Hematopoietic multipotent progenitor cell treated with erythropoietin and hydrocortisone succinate and interleukin-3 and kit ligand, for 6 days (in vitro differentiated cells): ENCODE measurements at places on chromosomes 6 and 20.

- DNase-seq = no peak
Measured at GRCh38 chr6:67496191-67496590, 1138.9 kb upstream of the ADGRB3 start.

DNA sequence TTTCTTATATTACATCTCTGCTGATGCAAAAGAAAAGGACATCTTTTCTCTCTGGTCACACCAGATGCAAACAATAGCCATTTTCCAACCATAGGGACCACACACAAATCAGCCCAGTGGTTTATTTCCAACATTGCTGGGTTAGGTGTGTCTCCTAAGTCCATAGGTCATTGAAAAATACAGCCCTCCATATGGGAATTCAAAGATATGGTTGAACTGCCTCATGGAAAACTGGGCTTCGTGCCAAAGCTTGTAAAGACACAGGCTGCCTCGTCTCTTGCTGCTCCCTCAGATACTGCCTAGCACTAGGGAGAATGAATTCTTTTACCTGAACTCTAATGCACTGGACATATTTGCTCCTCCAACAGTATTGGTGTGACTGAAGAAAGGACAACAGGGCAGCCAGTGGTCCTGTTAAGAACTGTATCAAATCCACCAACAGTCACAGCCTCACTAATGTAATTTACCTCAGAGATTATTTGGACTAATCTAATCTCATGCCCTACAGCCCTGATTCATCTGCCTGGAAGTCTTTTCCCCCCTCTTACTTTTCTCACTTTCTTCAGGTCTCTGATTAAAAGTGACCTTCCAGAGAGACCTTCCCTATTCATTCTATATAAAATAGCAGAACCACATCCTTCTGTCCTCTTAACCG, 48.3 kb upstream of the TBC1D32 start:
- no peak for DNase-seq

DNA sequence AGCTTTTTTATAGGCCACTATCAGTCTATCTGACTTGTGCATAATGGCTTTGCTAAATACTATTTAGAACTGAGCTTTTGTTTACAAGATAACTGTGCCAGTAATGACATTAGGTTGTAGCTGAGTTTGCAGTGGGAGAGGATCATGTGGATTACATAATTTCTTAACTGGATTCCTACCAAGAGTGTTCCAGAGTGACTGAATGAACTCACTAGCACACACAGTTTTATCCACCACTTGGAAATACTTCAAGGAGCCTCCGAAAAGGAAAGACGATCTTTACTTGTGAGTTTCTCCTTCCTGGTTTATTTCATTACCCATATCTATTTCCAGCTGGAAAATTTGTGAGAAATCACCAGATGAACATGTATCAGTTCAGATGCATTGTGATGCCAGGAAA, 10.9 kb upstream of the SYNE1 start:
- no peak for DNase-seq

DNA sequence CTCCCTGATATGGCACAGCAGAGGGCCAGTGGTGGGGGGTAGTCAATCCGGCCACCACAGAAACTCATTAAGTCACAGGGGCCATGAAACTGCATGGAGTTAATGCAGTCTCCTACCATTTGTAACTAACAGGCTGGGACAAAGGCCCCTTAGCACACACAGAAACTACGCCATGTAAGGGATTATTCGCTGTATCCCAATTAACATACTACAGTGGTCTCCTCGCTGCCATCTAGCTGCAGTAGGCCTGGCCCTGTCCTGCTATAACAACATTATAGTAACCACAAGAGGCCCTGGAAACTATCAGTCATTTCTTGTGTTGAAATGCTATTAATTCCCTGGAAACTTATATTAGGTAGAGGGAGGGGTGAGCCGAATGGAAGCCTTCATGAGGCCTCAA, 72.3 kb upstream of the CCN2 start:
- no peak for DNase-seq

DNA sequence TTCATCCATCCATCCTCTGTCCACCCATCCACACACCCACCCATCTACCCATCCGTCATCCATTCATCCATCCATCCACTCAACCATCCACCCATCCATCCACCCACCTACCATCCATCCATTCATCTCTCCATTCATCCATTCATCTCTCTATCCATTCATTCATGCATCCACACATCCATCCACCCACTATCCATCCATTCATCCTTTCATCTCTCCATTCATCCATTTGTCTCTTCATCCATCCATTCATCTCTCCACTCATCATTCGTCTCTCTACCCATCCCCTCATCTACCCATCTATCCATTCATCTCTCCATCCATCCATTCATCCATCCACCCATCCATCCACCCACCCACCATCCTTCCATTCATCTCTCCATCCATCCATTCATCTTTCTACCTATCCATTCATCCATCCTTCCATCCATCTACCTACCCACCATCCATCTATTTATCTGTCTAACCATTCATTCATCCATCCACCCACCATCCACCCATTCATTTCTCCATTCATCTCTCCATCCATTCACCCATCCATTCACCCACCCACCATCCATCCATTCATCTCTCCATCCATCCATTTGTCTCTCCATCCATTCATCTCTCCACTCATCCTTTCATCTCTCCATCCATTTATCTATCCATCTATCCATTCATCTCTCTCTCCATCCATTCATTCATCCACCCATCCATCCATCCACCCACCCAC, 275.4 kb downstream of the TAF4 start:
- DNase-seq = no peak

- DNase-seq = no peak
Measured at GRCh38 chr6:70099732-70100131, 203.2 kb downstream of the COL9A1 start.

DNA sequence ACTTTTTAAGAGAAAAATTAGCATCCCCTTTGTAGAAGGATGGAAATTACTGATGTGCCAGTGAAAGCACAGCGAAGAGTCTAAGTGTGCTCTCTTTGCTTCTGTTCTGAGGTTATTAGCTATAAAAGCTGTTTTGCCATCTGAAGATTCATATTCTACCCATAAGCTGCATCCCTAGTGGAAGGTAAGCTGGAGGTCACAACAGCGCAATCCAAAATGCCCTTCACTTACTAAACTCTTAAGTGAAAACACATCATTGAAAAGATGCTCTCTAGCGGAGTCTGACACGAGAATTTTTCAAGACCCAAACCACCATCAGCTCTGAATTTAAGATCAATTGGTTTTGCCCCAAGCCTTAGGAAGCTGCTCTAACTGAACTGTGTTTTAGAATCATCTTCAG, 113.5 kb downstream of the ZMYND8 start:
- no peak for DNase-seq

DNA sequence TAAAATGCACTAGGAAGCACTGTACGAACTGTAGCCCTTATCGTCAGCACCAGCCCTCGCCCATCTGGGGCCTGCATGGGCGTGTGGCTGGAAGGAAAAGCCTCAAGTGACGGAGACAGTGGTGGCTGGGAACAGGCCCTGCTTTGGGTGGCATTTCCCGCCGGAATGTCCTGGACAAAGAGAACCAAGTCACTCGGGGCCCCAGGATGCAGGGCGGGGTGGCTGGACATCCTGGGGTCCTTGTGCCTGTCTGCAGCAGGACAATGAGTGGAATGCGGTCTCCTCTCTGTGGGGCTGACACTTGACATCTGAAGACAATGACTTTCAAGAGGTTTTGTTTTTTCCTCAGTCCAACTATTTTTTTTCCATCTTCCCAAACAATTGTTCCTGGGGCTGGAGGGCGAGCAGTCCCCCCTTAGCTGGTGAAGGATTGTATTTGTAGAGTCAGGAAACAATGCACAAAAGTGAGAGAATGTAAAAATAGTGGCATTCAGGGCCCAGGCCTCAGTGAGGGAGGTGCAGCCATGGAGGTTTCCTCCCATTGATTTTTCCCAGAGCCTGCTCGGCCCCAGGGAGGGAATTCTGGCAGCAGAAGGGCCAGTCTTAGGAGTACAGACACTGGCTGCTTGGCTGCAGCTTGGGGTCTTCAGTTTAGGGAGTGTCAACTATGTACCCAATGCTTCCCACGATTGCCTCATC, 64.4 kb downstream of the PREX1 start:
- peak; percentile 87 for DNase-seq

DNA sequence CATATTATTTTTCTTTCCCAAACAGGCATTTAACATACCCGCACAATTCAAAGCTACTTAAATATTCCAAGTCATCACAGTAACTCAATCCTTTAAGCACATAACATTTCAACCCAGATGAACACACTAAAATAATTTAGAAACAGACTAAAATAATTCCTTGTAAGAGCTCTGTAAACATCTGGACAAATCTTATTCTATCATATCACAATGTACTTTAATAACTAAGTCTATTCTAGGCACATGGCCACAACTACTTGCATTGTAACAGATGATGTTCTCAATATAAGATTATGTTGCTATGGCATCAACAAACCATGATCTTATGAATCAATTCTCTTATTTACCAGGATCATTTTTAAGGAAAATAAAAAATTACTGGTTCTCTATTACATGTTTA, 123.2 kb upstream of the THEMIS start:
- no peak for DNase-seq

DNA sequence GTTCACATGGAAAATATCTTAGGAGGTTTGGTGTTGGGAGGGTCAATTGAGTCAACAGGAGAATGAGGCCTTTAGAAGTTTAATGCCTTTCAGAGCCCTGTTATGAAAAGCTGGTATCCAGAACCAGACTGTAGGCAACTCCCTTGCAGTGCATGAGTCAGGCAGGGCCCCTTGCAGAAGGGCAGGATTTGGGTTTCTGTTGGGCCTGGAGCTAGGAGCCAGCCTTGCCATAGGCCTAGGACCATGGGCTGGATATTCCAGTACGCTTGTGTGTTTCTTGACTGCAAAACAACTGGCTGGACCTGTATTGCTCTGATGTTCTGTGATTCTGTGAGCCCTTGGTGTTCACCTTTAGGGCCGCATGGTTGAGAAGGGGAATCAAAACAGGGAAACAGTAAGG, 350.9 kb upstream of the PRND start:
- no peak for DNase-seq

GRCh38 chr20:18032977-18033892, 24.5 kb downstream of the OVOL2 start:
- no peak for DNase-seq

DNA sequence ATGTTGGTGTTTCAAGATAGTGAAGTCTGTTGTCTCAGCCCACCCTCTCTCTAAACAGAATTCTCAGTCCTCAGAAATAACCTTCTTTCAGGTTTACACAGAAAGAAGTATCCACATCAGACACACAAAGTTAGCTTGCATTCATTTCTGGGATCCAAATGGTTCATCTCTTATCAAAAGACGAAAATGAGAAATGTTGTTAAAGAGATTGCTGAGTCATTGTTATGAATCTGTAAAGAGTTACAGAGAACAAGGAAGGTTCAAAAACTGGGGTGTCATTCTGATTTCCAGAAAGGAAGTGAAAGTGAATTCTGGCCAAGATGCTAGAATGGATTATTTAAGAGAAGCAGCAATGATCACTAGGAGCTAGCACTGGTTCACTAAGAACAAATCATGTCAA, 90.5 kb upstream of the ATXN1 start:
- peak; percentile 68 for DNase-seq
